NCI-H146 (cell line): ENCODE measurements at places on chromosomes 7 and 10.

GRCh38 chr7:38425509-38425908, 152.1 kb upstream of the TARP start:
- no peak for DNase-seq

DNA sequence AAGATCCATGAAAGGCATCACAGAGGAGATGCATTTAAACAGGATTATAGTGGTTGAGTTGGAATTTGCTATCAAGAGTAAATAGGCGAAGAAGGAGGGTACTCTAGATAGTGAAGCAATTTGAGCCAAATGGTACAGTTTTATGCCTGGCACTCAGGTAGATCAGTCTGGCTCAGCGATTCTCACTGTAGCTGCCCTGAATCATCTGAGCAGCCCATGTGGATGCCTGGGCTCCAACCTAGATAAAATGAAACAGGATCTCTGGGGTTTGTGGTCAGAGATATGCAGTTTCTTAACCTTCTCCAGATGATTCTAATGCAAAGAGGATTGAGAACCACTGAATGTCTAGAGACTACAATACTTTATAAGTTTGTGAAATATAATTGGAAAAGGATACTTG, 282.0 kb upstream of the FZD1 start:
- no peak for DNase-seq

DNA sequence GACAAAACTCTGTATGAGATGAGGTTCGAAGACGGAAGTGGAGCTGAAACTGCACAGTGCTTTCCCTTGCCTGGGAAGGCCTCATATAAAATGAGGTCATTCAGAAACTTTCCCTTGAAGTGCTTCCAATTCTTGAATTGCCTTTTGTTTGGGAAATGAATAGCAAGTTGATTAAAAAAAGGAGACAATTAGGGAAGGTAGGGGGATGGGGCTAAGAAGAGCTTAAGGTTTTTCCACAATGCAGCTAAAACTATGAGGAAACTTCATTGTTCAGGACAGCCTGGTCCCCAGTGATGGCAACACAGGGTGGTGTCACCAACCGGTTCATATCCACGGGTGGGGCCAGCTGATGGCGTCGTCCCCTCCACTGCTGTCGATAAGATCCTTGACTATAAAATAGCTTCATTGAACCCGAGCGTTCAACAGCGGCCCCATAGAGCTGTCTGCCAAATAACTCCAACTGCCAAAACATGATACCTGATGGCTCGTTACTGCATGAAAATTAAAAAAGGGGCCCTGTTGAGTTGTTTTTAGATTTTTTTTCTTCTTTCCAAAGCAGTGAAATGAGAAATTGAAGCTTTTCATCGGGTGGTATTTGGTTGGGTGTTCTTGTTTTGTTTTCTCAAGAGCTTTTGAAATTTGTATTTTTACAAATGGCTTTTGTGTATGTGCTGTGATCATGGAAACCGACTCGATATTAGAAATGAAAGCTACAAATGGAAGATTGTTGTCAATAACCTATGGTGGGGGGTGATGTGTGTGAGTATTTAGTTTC, 2.8 kb upstream of the CELF2 start:
- DNase-seq = no peak

GRCh38 chr7:127732306-127732705, 80.3 kb downstream of the SND1 start:
- no peak for DNase-seq

DNA sequence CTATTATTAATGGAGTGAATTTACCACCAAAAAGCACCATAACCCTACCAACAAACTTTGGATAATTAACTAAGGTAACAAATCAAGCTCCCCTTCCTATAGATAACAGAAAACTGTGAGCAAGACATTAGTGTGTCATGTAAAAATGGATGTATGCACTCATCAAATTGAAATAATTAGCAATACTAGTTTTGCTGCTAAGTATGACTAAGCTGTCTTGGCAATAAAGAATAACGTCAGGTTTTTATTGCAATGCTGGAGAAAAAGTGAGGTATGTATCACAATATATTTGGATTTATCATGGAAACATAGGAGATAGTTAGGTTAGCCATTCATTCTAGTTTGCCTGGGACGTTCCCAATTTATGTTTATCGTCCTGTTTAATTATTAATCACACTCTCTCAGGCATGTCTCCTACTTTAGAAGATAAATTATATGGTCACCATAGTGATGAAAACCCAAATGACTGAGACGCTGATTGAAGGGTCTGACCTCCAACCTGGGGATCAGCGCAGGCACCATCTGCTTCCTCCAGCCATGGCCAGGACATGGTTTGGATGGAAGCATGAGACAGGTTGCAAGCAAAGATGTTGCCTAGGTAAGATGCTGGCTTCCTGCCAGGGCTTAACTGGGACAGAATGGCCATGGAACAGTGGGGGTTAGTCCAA, 125.6 kb downstream of the FANK1 start:
- no peak for DNase-seq

DNA sequence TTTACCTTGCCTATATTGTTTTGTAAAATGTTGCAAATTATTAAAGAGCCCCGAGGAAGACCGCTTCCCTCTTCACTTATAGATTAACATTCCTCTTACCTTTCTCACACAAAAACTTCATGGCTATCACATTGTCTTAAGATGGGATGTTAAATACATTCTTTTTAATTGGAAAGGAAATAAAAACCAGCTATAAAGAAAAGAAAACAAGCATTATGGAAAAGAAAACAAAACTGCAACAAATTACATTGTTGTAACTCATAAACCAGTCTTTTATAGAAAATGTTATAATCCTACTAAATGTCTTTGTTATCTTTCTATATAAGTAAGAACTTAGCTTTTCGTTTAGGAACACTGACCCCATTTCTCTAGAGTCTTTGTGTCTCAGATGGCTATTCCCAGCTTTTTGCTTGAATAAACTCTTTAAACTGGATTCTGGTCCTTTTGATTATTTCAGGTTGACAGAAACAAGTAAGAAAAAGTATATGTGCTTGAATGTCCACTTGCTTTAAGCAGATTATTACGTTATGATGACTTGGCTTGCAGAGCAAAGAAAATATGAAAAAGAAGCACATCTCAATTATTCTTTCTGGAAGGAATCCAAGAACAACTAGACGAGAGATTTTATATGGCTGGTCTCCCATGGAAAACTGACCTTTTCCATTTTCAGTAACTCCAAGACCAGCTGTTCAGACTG, 128.2 kb downstream of the AKR1D1 start:
- DNase-seq = no peak

DNA sequence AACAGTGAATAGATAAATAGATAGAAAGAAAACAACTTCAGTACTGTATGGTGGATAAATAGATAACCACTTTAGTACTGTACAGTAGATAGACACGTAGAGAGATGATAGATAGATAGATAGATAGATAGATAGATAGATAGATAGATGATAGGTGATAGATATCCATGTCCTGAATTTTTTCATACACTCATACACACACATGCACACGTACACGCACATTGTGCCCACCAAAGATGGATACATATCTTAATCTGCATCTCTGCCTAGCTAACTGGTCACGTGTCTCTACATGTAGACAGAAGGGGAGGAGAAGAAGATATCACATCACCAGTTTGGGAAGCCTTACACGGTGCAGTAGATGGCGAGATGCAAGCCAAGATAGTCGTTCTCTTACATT, 99.2 kb downstream of the ARID5B start:
- no peak for DNase-seq

GRCh38 chr10:25758041-25758457, 176.0 kb upstream of the MYO3A start:
- peak; percentile 72 for DNase-seq

DNA sequence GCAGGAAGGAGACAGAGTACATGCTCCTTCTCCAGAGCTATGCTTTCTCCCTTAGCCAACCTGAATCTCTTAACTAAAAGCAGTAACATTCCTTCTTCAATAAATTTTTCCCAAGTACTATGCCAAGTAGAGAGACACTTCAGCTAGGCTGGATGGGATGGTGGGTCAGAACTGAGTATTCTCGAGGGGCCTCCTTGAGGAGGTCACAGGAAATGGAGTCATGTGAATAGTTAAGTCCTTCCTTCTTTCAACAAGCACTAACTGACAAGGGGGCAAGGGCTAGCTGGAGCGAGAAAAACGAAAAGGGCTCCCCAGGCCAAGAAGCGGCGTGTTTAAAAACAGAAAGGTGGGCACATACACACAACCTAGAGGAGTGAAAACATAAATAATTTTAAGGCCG, 5.5 kb downstream of the RSU1 start:
- DNase-seq = no peak

GRCh38 chr10:126459878-126460481, 71.7 kb upstream of the ADAM12 start:
- peak; percentile 57 for DNase-seq

- no peak for DNase-seq
Measured at GRCh38 chr10:17075533-17076359, 53.9 kb downstream of the CUBN start.

GRCh38 chr7:97020996-97021746, 3.5 kb downstream of the DLX5 start:
- DNase-seq = no peak

DNA sequence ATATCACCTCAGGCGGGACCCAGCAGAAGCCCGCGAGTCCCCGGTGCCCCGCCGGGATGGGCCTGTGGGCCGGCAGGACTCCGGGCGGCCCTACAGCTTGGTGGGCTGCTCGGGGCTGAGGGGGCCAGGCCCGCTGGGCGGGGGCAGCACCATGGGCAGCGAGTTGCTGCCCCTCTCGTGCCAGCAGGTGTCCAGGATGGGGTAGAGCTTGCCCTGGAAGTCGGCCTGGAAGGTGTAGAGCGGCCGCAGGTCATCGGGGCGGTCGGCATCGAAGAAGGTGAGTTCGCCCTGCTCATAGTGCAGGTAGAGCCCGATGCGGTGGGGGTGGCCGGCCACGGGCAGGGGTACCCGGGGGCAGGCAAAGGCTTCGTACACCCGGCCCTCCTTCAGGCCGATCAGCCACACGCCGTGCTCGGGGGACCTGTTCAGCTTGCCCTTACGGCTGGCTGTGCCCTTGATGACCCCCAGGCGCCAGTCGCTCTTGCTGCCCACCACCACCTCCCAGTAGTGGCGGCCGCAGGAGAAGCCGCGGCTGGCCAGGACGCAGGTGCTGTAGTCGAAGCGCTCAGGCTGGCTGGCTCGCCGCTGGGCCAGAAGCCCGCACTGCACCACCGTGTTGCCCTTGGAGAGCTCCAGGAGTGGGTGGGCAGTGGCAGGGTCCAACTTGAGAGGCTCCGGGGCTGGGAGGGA, 4.3 kb upstream of the NSUN5 start:
- DNase-seq = no peak

DNA sequence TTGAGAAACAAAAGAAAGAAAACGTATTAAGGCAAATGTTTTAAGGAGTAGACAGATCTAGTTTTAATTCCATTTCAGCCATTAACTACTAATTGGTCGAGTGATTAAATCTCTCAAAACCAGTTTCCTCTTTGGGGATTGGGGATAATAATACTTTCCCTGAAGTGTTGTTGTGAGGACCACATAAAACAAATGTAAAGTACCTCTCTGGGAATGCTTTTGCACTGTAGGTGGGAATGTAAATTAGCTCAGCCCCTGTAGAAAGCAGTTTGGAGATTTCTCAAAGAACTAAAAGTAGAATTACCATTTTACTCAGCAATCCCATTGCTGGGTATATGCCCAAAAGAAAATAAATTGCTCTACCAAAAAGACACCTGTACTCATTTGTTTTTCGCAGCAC, 36.0 kb upstream of the PPP1R3C start:
- DNase-seq = no peak

DNA sequence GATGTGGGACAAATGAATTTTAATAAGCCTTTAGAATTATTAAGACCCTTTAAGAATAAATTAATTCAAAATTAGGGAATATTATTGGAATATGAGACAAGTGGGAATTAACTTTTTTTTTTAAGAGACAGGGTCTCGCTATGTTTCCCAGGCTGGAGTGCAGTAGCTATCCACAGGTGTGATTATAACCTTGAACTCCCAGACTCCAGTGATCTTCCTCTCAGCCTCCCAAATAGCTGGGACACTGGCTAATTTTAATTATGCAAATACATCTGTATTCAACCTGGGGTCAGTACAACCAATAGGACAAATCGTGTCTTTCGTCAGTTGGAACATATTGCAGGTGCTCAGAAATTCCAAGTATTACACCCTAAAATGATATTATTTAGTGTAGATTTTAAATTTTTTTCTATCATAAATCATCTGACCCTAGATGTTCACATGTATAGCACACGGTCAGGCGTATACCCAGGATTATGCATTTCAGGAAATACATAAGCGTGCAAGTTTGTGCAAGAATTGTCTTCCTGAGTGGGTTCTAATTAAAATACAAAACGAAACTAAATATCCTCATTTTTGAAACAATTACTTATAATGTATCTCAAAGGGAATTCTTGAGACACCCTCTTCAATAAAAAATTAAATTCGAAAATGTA, 1.2 kb downstream of the NT5C3A start:
- peak; percentile 5 for DNase-seq

DNA sequence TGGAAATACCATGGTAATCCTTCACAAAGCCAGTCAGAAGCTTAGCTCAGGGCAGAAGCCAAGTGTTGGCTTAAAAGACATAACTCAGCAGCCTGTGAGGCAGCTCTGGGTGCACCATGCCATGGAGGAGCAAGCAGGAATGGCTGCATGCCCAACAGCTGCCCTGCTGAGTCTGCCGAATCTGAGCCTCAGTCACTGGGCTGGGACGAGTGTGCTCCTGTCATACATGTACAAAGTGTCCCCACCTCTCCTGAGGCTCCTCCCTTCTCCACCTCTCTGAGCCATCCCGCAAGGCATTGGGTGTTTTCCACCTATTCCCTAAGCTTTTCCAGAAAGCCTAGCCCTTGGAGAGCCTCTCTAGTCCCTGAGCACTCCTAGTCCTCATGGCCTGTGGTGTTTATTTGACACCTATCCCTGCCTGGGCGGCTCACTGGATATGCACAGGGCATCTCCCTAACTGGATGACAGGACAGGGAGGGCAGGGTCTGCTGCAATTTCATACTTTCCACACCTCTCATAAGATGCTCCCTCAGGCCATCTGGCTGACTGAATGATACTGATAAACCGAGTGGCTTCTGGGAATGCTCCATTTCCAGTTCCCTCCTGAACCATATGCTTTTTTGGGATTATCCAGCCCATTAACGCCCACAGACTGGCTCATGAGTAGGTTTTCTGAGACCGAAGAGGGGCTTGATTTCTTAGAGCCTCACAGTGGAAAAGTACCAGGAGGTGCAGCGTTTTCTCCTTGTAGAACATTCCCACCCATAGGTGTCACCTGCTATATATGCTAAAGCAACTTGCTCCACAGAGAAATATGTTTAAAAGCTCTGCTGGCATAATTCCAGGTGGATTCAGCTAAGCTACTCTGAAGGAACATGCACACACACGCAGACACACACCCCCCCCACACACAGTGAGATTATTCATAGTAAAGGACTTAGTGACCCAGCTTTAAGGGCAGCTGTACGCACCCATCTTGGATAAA, 199.3 kb downstream of the SNX10 start:
- peak; percentile 38 for DNase-seq

GRCh38 chr10:70308121-70309060, 24.6 kb upstream of the NPFFR1 start:
- no peak for DNase-seq

GRCh38 chr7:29405891-29406290, 157.7 kb upstream of the PRR15 start:
- no peak for DNase-seq

GRCh38 chr10:132563485-132564248, 26.1 kb downstream of the INPP5A start:
- no peak for DNase-seq
